NCI-H1417 treated with DMSO at 0.1 percent for 48 hours (cell line): ENCODE measurements at places on chromosomes 12 and 14.

GRCh38 chr12:19220852-19221466 is 91.4 kb downstream of the PLEKHA5 start:
- DNase-seq: no peak

DNA sequence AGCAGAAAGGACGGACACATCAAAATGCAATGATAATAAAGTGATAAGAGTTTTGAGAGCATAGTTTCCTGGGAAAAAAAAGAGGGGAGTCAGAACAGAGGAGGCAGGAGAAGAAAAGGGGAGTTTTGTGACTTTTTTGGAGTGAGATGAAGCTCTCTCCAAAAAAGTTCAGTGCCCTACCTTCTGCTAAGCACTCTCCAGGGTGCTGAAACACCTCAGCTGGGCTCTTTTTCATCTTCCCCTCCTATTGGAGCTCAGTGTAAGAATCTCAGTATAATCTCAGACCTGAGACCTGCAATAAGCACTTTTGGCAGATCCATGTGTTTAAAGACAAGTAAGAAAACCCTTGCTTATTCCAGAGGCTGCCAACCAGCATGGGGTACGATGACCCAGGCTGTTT is 58.9 kb upstream of the SRRM4 start:
- no peak for DNase-seq

DNA sequence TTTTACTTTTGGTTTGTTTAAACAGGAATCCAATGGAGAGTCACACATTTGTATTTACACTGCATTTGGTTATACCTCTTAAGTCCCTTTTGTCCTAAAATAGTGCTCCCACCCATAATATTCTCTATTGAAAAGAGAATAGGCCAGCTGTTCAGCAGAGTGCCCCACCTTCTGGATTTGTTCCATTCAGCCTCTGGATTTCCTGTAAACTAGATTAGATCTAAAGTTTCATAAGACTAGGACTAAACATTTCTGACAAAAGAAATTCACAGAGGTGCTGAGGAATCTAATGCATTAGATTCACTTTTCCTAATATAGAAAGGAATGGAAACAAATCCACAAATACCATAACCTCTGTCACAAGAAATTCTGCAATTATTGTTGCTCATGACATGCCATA is 38.1 kb downstream of the GCH1 start:
- DNase-seq: no peak

GRCh38 chr14:58598804-58599525 is 38.8 kb upstream of the DACT1 start:
- DNase-seq: no peak

DNA sequence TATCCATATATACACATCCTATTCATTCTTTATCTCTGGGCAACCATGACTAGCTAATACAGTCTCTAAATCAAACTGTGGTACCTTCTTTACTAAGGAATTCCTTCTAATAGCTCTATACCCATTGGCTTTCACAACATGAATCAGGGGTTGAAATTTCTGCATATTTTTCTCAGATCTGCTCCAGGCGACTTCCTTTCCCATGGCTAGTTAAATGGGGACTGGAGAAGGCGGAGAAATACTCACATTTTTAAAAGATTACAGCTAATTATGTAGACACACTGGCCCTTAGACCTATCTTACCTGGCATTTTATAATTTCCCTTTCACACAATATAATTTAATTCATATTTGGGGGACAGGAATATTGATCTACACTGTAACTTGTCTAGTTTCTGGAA is 1.1 kb upstream of the CDKN3 start:
- DNase-seq: no peak

- DNase-seq: peak; percentile 66
Observed at GRCh38 chr14:76955575-76956315, 72.8 kb downstream of the IRF2BPL start.

DNA sequence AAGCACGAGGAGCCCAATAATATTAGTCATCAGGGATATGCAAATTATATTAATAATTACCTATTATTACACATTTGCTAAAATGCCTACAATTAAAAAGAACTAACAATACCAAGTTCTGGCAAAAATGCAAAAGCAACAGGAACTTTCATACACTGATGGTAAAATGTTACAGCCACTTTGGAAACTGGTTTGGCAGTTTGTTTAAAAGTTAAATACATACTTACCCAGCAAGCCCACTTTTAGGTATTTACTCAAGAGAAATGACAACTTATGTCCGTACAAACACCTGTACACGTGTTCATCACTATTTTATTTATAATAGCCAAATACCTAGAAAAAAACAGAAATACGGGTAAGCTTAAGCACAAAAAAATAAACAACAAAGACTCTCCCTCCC is 17.0 kb downstream of the WDR89 start:
- DNase-seq: no peak

GRCh38 chr12:69540987-69541386 is 44.3 kb upstream of the CCT2 start:
- DNase-seq: no peak

DNA sequence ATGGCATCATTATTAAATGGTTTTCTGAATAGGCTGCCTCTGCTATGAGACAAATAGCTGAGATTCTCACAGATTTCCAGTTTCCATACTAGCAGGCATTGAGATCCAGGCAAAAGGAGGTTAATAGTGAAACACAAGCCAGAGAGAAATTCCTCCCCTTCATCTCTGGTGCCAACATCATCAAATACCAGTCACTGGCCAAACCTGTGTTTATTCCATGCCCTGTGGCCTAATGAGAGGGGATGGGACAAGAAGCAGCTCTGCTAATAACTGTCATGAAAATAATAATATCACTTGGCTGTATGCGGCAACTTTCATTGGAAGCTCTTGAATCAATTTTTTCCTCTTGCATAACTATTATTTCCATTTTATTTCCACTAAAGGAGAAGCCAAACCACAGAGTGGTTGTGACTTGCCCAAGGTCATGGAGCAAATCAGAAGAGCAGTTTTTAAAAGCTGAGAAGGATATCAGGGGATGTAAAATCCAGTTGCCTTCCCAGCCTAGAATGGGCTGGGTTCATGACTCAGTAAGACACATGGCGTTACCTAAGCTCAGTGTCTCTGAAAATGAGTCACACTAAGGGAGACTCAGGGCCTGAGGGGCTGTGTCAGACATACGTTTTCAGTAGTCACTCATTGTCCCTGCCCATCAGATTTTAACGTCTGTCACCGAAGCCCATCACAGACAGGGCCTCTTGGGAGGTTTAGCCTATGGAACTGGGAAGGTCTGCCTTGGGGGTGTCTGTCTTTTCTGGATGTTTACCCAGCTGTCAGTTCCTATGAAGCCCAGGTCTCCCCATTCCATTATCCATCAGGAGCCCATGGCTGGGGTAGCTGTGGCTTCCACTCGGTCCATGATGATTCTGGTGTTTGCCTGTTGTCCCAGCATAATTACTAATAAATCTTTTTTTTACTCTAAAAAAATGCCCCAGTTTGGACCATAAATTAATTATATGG is 208.8 kb upstream of the EEA1 start:
- no peak for DNase-seq
